ENCODE measurements at places on chromosomes 1 and 21. TPM values are rescaled to one million over a fixed set of nuclear protein-coding genes. Genes with fewer than 3 reads are reported as not detected.

DIO1 gene
- polyA plus RNA-seq: 0.18 TPM

CRABP2 gene
- 0.31 TPM for polyA plus RNA-seq

FOXD3 gene
- polyA plus RNA-seq: not detected

CD53 gene
- 1,279 TPM for polyA plus RNA-seq

C1QTNF12 gene
- polyA plus RNA-seq: 0.88 TPM

KRTAP10-7 gene
- not detected for polyA plus RNA-seq

DNM3 gene
- polyA plus RNA-seq: 0.39 TPM

OR14C36 gene
- polyA plus RNA-seq: not detected

DCDC2B gene
- not detected for polyA plus RNA-seq

FH gene
- 47.1 TPM for polyA plus RNA-seq

WLS gene
- not detected for polyA plus RNA-seq

S100A7 gene
- polyA plus RNA-seq: not detected

NPHP4 gene
- polyA plus RNA-seq: 0.71 TPM

SLC45A3 gene
- 1.9 TPM for polyA plus RNA-seq

SAMD11 gene
- not detected for polyA plus RNA-seq

C1orf185 gene
- polyA plus RNA-seq: not detected

PKNOX1 gene
- polyA plus RNA-seq: 13.1 TPM

CNTN2 gene
- polyA plus RNA-seq: not detected

IQGAP3 gene
- not detected for polyA plus RNA-seq

RAVER2 gene
- 1.2 TPM for polyA plus RNA-seq

CLCA4 gene
- polyA plus RNA-seq: 0.16 TPM

SLC16A4 gene
- 3.6 TPM for polyA plus RNA-seq

MKNK1 gene
- polyA plus RNA-seq: 20.8 TPM

AGO3 gene
- polyA plus RNA-seq: 13.1 TPM

ZBTB8A gene
- 0.14 TPM for polyA plus RNA-seq

OLFML3 gene
- not detected for polyA plus RNA-seq

GPR161 gene
- polyA plus RNA-seq: not detected

CSMD2 gene
- not detected for polyA plus RNA-seq

S100A7A gene
- not detected for polyA plus RNA-seq

STIL gene
- 1.3 TPM for polyA plus RNA-seq

CYP4X1 gene
- polyA plus RNA-seq: not detected

FALEC gene
- 1.0 TPM for polyA plus RNA-seq

RGS4 gene
- not detected for polyA plus RNA-seq

ZSWIM5 gene
- polyA plus RNA-seq: 0.14 TPM

TRIM67 gene
- not detected for polyA plus RNA-seq
